ENCODE measurements at places on chromosomes 2 and 18.
A peak's percentile ranks its signal among the peaks of the same experiment; 100 is the strongest.

GRCh38 chr18:52937840-52938239, 597.8 kb downstream of the DCC start:
- no peak for DNase-seq

GRCh38 chr2:230700447-230700846, 12.2 kb upstream of the CAB39 start:
- no peak for DNase-seq

GRCh38 chr2:118737684-118738083, 109.8 kb downstream of the EN1 start:
- DNase-seq = no peak

DNA sequence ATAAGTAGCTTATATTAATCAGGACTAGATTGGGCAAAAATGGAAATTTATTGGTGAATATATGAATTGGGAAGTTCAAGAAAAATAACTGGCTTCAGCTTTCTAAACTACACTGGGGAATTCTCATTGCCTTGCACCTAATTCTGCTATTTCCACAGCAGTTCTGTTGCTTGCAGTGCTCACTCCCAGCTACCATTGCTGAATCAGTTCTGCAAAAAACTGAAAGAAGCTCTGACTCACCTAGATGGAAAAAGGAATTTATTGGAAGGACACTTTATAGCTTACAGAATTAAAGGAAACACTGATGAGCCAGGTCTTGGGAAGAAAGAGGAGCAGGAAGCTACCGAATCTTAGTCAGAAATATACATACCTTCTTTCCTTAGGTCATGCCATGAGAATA, 60.3 kb upstream of the ACVR1 start:
- no peak for DNase-seq

DNA sequence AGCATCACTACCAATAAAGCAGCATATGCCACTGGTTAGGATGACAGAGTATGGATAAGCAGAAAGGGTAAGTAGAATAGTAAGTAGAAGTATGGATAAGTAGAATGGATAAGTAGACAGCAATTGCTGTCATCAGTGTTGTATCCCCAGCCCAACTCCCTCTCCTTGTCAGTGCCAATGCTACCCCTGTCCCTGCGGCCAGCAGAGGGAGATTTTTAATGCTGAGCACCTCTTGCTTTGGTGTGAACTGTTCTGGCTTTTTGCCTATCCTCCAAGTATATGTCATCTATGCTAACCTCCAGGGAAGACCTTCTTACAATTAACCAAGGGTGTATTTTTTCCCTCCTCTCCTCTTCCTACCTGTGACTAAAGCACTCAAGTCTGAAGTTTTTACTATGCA, 136.7 kb upstream of the SPHKAP start:
- no peak for DNase-seq

GRCh38 chr2:121038891-121039616, 245.9 kb downstream of the TFCP2L1 start:
- no peak for DNase-seq

DNA sequence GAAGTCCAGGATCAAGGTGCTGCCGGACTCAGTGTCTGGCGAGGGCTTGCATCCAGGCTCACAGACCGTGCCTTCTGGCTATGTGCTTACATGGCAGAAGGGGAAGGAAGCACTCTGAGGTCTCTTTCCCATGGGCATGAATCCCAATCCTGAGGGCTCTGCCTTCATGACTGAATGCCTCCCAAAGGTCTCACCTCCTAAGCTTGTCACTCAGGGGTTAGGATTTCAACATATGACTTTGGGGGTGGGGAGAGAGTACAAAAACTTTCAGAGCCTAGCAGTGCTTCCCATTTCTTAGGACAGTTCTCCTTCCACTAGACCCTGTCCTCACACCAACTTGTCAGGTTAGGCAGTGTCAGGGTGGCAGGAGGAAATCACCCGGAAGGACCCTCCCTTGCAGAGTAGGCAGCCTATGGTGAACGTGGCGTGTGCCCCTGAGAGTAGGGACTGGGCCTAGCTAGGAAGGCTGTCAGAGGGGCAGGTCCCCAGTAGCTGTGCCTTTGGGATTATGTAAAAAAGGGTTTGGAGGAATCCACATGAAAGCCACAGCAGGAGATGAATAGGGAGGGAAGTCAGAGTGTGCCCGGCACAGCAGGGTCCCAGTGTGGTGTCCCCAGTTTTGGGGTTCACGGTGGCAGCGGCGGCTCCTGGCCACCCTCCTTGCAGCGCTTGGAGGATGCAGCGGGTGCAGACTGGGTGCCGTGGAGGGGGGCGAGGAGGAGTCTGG, 233.3 kb downstream of the LDLRAD4 start:
- no peak for DNase-seq

GRCh38 chr2:241632478-241633325, 4.3 kb downstream of the THAP4 start:
- DNase-seq = no peak

DNA sequence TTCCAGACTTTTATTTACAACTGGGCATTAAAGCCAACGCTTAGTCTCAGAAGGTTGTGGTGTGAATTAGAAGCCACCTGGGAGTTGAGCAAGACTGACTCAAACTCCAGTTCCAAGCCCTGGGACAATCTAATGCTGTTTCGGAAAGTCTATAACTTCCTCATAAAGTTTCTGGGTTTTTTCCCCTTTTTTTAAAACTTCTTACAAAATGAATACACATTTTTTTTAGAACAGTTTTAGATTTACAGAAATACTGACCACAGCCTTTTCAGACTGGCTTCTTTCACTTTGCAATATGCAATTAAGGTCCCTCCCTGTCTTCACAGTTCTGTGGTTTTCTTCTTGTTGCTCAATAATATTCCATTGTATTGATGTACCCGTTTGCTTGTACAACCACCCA, 115.9 kb upstream of the TWIST2 start:
- no peak for DNase-seq

DNA sequence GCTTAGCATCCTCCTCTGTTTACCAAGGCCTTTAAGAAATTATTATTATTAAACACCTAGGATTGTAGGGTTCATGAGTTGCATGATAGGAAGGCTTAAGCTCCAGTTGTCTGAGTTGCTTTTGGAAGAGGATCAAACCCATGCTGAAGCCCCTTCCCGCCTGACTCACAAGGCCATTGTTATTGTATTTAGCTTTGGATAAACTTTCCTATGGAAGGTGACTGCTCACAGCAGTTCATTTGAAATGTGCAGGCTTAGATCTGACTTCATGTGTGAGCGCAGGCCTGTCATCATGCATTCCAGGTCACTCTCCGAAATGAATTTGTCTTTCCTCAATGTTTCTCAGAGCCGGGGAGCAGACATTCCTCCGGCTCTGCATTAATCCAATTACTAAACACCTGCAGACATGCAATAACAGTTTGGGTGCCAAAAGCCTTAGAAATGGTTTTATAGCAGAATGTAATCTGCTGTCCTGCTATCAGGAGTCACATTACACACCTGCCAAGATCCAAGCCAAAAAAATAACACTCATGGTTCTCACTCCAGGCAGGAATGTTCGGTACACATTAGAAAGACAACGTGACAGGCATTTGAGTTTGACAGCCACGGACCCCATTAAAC, 119.9 kb downstream of the OSR1 start:
- no peak for DNase-seq

DNA sequence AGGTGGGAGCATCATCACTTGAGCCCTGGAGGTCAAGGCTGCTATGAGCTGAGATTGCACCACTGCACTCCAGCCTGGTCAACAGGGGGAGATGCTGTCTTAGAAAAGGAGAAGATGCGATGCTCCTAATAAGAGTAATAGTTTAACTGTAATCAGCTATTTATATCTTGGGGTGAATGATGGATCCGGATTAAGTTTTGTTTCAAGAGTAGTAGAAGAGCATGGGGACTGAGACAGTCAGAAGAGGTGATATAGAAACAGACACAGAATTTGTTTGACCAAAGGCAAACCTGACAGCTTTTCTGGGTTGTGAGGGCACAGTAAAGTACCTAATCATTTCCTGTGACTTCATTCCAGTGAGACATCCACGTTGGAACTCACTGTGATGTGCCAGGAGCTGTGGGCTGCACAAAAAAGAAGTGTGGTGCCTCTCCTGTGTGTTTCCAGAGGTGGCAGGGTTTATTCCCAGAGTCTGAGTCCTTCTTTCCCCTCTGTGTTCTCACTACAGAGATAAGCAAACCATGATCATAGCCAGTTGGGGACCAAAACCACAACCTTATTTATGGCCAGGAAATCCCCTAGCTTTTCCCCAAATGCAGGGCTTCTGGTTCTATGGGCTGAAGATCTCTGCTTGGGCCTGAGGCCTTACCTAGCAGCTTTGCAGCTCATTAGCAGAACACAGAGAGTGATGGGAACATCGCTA, 113.7 kb downstream of the XRCC5 start:
- DNase-seq = no peak

DNA sequence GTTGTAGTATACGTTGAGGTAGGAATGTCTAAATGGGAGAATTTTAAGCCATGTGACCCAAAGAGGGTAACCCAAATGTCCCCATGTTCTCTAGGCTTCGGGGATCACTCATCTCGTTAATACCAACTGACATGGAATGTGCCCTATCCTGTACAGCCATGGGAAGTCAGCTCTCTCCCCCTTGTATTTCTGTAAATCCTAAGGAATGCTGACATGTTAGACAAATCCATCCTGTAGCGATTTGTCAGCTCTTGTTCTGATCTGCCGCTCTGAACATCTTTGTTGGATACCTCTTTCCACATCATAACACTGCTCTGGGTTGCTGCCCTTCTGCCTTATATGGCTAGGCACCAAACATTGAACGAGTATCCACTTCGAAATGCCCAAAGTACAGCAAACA, 350.6 kb downstream of the RND3 start:
- DNase-seq = no peak

DNA sequence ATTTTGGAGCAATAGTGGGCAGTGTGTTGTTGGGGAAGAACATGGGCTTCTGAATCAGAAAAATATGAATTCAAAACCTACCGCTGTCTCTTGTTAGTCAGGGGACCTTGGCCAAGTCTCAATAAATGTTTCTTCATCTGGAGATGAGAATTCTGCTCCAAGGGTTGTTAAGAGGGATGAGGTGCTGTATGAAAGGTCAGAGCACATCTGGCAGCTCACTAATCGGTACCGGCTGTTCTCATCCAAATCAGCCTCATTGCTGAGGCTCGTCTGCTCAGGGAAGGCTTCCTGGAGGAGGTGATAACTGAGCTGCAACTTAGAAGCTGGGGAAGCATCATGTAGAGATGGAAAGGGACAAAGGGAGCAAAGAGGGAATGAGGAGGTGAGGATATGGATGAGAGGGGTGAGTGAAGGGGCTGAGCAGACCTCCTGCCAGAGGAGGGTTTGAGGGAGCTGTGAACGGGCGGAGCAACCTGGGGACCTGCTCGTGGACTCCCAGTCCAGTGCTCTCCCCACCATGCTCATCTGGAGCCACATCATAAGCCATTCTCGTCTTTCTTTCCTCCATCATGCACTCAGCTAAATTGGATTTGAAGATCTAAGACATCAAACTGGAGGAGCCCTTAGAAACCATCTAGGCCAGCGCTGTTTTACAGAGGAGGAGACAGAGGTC, 47.4 kb downstream of the GREB1 start:
- no peak for DNase-seq

- no peak for DNase-seq
Measured at GRCh38 chr2:133167990-133168389, 400.3 kb downstream of the NCKAP5 start.

- no peak for DNase-seq
Measured at GRCh38 chr2:148653437-148653836, 8.9 kb downstream of the EPC2 start.

GRCh38 chr2:228432116-228432515, 250.6 kb upstream of the SPHKAP start:
- no peak for DNase-seq

- peak; percentile 53 for DNase-seq
Measured at GRCh38 chr2:105329561-105330495, at the start of gene TGFBRAP1. TSS of gene TGFBRAP1 (minus strand) at chr2:105329735. CDS start at chr2:105308301, 21,434 bp downstream.

DNA sequence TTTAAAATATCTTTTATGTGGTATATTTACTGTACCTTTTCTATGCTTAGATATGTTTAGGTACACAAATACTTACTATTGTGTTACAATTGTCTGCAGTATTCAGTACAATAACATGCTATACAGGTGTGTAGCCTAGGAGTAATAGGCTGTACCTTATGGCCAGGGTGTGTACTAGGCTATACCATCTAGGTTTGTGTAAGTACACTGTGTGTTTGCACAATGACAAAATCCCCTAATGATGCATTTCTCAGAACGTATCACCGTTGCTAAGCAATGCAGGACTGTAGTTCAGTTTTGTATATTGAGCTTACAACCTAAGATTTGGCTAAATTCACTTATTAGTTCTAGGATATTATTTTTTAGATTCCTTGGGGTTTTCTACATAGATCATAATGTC, 332.3 kb upstream of the HS6ST1 start:
- no peak for DNase-seq

DNA sequence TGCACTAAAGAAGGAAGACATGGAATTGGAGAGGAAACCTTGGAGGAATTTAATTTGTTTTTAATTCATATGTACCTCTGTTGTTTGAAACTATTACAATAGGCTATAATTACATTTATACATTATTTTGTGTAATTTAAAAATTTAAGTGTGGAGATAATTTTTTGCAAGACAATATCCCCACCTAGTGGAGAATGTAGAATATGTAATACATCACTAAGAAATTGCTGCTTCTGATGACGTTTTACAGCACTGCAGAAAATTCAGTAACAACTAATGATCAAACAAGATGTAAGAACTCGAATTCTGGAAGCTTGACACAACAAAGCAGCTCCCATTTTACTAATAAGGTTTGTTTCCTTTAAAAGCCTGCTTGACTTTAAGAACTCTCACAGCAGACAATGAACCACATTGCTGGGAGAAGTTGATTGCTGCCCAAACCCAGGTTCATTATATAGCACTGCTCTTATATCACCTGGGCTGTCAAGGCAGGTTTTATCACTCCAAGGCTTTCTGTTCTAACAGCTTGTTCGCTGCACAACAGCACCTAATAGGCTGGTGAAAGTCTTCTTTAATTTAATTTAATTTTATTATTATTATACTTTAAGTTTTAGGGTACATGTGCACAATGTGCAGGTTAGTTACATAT, 53.4 kb downstream of the THADA start:
- DNase-seq = no peak

DNA sequence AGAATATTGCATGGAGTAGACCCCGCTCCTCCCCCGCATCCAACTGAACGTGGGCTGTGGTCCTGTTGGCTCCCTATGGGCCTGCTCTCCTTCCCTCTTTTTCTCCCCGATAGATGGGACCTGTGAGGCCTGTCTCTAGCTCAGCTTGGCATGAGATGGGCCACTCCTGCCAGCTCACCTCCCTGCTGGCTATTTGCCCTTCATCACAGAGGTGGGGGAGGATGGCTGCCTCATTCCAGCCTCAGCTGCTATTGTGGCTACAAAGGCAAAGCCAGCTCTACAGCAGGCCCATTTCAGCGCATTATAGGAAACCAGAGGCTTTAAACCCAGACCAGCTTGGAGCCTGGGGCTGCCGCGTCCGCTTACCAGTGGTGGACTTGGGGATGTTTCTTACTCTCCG, 313.9 kb downstream of the GBX2 start:
- no peak for DNase-seq

- DNase-seq = peak; percentile 39
Measured at GRCh38 chr2:234032279-234032856, 18.1 kb upstream of the SPP2 start.

Data from T-helper 22 cell (primary cell).